H9 (cell line): ENCODE measurements at places on chromosomes 5 and 9.
A peak's percentile ranks its signal among the peaks of the same experiment; 100 is the strongest.

GRCh38 chr9:94971378-94972131 is 245.1 kb downstream of the AOPEP start:
- DNase-seq = no peak

GRCh38 chr5:57179262-57180200 is 5.7 kb downstream of the GPBP1 start:
- DNase-seq = no peak

GRCh38 chr5:366541-367357 is 45.2 kb downstream of the AHRR start:
- no peak for DNase-seq

- no peak for DNase-seq
These were observed 36.4 kb upstream of the RAPGEF6 start for GRCh38 chr5:131671409-131671808.

DNA sequence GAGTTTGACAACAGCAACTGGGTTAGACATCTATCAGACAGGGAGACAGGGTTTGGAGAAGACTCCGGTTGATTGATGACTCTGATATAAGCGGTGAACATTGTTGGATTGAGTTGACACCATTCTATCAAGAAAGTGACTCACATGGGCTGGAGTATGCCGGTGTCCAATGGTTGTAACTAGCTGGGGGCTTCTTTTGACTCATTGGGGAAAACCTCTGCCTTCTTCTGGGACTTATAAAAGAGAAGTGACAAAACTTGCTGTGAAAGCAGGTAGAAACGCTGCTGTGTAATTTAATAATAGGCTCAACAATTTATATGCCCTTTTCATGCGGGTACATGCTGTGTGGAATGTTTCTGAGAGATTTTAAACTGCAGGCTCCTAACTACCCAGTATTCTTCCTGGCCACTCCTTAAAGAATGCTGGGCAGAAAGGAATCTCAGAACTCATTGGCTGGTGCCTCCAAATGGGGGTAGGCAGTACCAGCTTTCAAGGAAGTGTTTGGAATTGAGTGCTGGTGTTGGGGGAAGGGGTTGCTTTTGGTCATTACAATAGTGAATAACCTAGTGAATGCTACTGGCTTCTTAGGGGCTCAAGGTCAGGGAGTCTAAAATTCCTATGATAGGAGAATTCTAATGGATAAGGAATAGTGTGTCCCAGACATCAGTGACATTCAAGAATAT is 43.9 kb downstream of the FYB1 start:
- DNase-seq = no peak

DNA sequence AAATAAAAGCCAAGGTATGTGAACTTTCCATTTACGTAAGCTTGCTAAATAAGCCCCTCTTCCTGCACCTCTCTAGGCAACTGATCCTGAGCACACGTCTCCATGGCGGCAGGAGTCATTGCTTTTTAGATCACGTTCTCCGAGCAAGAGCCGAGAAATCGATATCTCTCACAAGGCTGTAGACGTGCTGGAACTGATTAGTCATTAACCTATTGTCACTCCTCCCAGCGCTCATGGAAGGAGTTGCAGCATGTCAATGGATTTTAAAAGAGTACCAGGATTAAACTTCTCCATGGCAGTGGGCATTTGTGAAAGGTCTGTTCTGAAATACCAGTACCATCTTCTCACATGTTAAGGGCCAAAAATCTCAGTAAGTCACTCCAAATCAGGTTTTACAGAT is 4.7 kb upstream of the ADCY2 start:
- DNase-seq = no peak

GRCh38 chr9:99834474-99834873 is 12.8 kb downstream of the NR4A3 start:
- DNase-seq = no peak

GRCh38 chr5:146890731-146891440 is 12.3 kb upstream of the PPP2R2B start:
- DNase-seq = no peak

DNA sequence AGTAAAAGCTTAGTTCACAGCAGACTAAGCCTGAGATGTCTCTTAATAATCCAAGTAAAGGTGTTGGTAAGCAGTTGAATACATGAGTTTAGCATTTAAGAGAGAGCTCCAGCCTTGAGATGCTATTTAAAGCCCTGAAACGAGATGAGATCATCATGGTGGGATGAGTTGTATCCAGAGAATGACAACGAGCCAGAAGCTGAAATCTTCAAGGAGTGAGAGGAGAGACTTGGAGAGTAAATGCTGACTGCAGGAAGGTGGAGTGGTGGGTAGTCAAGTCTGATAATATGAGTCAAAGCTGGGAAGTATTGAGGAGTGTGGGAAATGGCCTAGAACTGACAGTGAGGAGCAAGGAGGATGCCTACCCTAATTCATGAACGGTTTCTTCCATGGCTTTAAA is 53.7 kb downstream of the PLAC8L1 start:
- DNase-seq = no peak

DNA sequence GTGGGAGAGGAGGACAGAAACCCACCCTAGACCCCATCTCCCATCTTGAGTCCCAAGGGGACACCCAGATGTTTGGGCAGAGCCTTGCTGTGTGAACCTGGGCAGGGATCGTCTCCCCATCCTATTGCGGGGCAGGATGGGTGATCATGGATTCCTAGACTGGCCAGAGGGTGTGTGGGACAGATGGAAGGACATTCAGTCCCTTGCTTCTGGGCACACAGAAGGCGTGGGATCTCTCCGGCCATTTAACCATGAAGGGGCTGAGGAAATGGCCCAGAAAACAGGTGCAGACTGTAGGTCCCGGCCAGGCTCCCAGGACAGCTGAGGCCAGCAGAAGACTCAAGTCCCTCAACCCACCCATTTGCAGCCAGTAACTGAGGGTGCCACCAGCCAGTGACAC is 29.9 kb downstream of the PTGES start:
- DNase-seq = no peak

- no peak for DNase-seq
These were observed 33.5 kb downstream of the RAB24 start for GRCh38 chr5:177269976-177270375.

- DNase-seq = no peak
These were observed 198.8 kb upstream of the TYRP1 start for GRCh38 chr9:12494411-12494810.

- DNase-seq = no peak
These were observed 202.4 kb upstream of the ZNF618 start for GRCh38 chr9:113673726-113674125.

GRCh38 chr5:74041913-74042312 is 415.9 kb downstream of the ARHGEF28 start:
- DNase-seq = no peak

- no peak for DNase-seq
These were observed 83.5 kb upstream of the BOD1 start for GRCh38 chr5:173699966-173700365.

DNA sequence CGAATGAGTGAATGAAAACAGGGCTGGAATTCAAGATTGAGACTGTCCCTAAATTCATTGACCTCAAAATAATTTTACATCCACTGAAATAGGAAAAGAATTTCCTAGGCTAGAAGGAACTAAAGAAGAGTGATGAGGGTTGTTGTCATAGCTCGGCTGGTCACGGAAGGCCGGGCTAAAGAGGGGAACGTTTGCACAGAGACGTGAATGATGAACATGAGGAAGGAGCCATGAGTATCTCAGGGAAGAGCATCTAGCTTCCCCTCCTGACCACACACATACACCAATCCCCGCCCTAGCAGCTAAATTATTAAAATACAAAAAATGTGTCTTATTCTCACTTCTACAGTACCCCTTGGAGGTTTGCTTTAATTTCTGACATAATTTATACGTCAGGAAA is 124.4 kb upstream of the ABCA1 start:
- no peak for DNase-seq

- no peak for DNase-seq
These were observed 24.5 kb upstream of the LTC4S start for GRCh38 chr5:179769271-179769670.

GRCh38 chr9:10612641-10613398 is at the start of gene PTPRD:
PTPRD (minus strand) TSS chr9:10613002.
- DNase-seq = peak; percentile 71

DNA sequence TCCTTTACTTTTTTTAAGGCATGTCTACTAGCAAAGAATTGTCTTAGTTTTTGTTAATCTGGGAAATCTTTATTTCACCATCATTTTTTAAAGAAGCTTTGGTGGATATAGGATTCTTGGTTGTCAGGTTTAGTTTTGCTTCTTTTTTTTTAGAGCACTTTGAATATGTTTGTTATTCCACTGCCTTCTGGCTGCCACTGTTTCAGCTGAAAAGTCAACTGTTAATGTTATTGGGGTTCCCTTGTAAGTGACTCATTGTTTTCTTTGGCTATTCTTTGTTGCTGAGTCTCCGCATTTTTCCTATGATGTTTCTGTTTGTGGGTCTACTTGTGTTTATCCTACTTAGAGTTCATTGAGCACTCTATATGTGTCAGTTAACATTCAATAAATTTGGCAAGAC is 44.4 kb downstream of the PHAX start:
- DNase-seq = no peak

DNA sequence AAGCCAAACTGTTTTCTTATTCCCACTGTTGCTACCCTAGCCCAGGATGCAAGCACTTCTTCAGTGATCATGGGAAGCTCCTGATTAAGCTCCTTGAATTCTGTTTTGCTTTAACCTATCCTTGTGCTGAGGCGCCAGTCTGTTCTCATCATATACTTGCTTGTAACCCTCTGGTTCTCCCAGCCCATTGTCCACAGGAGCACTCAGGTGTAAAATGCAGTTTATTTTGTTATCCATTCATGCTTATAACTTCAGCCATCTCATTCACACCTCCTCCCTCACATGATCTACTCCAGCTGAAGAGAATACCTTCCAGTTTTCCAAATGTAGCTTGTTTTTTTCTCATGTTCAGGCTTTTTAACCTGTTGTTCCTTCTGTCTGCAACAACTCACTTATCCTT is 402.1 kb upstream of the BRINP1 start:
- DNase-seq = no peak

- no peak for DNase-seq
These were observed 353.2 kb downstream of the CWC27 start for GRCh38 chr5:65121880-65122436.

GRCh38 chr9:112856843-112857242 is 33.8 kb downstream of the SLC46A2 start:
- DNase-seq = no peak
